Fibroblast of lung (primary cell): ENCODE measurements at places on chromosomes 7 and 10.

GRCh38 chr10:101619983-101620382, 31.9 kb downstream of the DPCD start:
- no peak for DNase-seq

- no peak for DNase-seq
Observed at GRCh38 chr10:10975647-10976046, 42.0 kb upstream of the CELF2 start.

DNA sequence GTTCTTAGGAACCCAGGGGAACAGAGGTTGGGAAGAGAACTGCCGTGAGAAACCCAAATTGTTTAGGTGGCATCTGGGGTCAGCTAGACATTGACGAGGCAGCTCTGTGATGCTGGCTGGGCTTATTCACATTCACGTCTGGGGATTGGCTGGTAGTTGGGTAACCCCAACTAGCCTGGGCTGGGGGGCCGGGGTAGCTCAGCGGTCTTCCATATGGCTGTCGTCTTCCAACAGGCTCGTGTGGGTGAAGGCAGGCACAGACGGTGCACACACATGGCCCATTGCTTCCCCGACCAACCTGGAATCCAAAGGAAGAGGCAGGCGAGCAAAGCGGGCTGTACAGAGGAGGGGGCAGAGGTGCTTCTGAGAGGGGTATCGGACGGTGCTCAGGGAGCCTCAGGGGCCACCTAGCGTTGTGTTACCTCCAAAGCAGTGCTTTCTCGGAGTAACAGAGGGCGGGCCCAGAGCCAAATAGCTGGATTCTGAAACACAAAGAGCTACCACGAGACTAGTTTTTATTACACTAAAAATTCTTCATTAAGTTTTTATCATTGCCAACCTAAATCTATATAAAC, 34.5 kb downstream of the MKI67 start:
- no peak for DNase-seq

DNA sequence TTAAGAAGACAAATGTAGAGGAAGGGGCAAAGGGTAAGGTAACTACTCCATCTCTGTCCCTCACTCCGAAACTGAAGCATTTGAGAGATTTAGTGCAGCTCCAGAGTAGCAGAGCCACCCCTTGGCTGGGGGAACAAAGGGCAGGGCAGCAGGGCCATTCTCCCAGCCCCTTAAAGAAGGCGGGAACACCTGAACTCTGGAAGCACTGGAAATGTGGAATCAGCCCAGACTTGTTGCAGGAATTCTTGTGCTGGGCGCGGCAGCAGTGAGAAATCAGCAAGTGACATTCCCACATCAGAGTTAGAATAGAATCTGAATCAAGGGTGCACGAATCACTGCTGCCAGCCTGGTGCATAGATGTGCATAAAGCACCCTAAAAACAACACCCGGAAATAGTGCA, 34.4 kb upstream of the GRM8 start:
- no peak for DNase-seq
